PC-9 (cell line): ENCODE measurements at places on chromosomes 3 and 15. TPM values are rescaled to one million over a fixed set of nuclear protein-coding genes. Genes with fewer than 3 reads are reported as not detected.

DNA sequence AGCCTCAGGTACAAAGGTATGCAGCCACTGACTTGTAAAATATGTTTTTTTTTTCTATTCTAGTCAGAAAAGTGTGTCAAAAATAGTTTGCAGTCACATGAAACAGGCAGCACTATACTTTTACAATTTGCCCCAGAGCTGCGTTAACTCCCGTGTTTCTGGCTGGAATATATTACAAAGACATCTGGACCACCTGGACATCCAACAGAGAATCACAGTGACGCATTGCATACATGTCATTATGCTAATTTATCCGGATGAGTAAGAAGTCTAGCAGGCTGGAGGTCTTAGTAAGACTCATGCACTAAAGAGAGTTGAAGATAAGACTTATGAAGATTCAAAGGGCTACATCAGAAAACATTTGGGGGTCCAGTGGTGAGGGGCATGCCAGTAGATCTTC lies 39.2 kb upstream of the STRIT1 start:
- no peak overlapping the region for H3K4me3 ChIP-seq
- no peaks in the 10 kb centered on the region for H3K36me3 ChIP-seq
- no peaks in the 10 kb centered on the region for H3K4me1 ChIP-seq
- no peak overlapping the region for H3K27ac ChIP-seq

- DNase-seq: no peak
- H3K27me3 ChIP-seq: no peaks in the 10 kb centered on the region
- no peak overlapping the region for H3K4me3 ChIP-seq
- H3K36me3 ChIP-seq: no peaks in the 10 kb centered on the region
- no peak overlapping the region for H3K27ac ChIP-seq
These were observed 190.2 kb upstream of the DPH6 start for GRCh38 chr15:35736150-35736549.

Gene BCL2A1
- total RNA-seq: not detected in 2 replicates

Gene ACP3
- 1.5 and 3.5 TPM in 2 replicates for total RNA-seq
